ENCODE measurements at places on chromosomes 4 and X. TPM values are rescaled to one million over a fixed set of nuclear protein-coding genes. Genes with fewer than 3 reads are reported as not detected.

TKTL2 gene
- total RNA-seq, result 0.73 TPM

UFSP2 gene
- total RNA-seq, result 36.9 TPM

UGT2B15 gene
- not detected for total RNA-seq

LEF1 gene
- 18.1 TPM for total RNA-seq

RAB28 gene
- total RNA-seq, result 23.4 TPM

- no peak for DNase-seq
Measured at GRCh38 chr4:109053257-109053656, 249.2 kb downstream of the COL25A1 start.

GRCh38 chr4:188198982-188199792, 59.9 kb downstream of the TRIML1 start:
- no peak for DNase-seq

DNA sequence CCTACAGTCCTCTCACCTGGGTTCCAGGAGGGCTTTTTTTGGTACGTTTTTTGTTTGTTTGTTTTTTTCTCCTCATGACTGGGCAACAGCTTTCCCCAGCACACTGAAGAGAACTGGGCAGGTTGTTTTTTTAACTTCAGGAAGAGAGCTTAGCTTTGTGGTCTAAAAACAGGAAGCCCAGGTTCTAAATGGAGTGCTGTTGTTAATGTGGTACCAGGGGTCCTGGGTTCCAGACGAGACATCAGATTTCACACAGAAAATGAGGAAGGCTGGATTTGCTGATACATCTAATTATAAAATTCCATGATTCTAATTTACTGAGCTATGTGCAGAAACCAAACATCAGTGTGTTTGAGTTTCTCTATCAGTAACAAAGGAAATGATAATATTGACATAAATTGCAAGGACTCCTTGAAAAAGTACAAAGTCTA, 4.2 kb downstream of the MYOZ2 start:
- DNase-seq, result no peak

GRCh38 chr4:94544811-94545210, 93.1 kb downstream of the PDLIM5 start:
- no peak for DNase-seq

DNA sequence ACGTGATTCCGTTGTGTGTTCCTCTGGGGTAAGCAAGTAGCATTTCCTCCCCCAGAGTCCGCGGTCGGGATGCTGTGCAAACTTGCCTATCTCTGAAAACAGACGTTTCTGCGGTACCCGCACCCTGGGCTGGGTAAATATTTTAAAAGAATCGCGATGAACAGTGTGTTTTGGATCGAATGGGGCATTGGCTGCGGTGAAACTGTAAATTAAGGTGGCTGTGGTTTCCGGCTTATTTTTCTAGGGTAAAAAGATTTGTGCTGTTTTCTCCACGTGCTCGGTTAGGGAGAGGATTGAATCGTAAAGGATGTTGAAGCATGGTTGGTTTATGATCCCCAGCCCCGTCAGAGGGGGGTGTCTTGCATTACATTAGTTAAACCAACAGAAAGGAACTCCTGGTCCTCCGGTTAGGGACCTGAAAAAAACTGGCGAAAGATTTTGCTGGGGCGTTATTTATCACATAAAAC, 1.2 kb downstream of the HHIP start:
- DNase-seq, result no peak

GRCh38 chr4:83629945-83630721, 94.2 kb downstream of the GPAT3 start:
- DNase-seq, result no peak

DNA sequence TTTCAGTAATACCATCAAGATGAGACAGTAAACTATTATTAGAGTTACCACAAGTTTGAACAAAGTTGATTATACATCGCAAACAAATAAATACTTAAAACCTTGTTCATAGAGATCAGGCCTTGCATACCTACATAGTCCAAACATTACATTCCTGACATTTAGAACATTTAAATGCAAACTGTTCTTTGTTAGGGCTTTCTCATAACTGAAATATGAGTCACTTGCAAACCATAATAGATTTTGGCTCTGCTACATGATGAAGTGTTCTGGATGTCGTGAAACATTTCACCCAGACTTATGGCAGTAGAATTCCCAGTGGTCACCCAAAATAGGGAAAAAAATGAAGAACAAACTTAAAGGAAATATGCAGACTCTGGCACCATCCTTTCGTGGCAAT, 75.0 kb downstream of the FAT4 start:
- DNase-seq, result no peak

GRCh38 chr4:35689870-35690269, 554.4 kb downstream of the ARAP2 start:
- DNase-seq, result no peak
